ENCODE measurements at places on chromosomes 7 and 10. TPM values are rescaled to one million over a fixed set of nuclear protein-coding genes. Genes with fewer than 3 reads are reported as not detected.

Gene SPDYE11
- total RNA-seq = 0.06 TPM

DNA sequence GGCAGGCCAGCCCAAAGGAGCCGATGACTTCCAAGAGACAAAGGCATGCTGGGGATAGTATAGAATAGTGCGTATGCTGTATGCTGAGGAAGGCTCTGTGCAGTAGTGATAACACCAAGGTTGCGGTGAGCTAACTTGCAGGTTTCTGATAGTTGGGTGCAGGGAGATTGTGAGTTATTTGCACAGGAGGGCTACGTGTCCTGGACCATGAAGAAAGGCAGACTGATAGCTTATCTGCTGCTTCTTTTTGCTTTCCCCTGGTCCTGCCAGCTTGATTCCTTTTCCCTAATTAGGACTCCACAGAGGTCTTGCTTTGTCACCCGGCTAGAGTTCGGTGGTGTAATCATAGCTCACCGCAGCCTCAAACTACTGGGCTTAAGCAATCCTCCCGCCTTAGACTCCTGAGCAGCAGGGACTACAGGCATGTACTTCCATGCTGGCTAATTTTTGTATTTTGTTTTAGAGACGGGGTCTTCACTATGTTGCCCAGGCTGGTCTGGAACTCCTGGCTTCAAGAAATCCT lies 43.9 kb upstream of the ARHGAP12 start:
- no peak for DNase-seq

DNA sequence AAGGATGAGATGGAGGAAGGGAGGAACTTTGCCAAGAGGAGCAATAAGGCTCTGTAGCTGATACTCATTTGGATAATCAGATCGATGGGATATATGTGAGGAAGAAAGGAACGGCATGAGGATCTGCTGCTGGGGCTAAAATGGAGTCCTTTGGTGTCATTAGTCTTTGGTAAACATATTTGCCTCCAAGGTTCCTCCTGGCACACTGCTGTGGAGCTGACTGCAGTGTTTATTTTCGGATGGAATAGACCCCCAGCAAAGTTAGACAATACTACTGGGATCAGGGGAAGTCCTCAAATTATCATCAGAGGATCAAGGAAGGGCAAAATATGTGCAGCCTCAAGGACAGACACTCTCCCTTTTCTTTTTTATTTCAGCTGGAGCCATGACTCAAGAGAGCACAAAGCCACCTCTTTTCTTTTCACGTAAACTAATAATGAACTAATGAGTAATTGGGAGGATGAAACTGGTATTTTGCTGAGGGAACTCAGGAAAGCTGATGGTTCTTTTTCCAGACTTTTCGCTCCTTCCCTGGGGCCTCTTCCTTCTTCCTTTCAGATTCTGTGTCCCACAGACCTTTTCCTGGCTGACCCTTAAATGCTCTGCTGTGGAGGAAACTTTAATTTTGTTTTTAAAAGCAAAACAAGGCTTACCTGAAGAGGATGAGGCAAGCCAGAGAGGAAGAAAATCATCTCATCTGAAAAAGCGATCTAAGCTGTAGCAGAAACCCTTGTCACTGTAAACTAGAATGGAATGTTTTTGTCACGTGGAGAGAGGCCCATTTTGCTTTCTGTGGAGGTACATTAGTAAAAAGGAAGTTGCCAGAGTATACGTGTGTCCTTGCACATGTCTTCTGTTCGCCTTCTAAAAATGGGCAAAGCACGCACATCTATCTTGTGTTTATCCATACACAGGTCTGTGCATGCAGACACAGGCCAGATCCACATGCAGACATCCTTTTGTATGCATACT lies 33.3 kb downstream of the LRMDA start:
- DNase-seq = no peak

- DNase-seq = no peak
These were observed 51.6 kb upstream of the IL6 start for GRCh38 chr7:22675421-22675820.
